Stimulated activated CD4-positive, alpha-beta T cell treated with anti-CD3 and anti-CD28 coated beads, TNF-alpha, amount 100 ng/mL, for 4 hours (primary cell): ENCODE measurements at places on chromosomes 16 and 17.

DNA sequence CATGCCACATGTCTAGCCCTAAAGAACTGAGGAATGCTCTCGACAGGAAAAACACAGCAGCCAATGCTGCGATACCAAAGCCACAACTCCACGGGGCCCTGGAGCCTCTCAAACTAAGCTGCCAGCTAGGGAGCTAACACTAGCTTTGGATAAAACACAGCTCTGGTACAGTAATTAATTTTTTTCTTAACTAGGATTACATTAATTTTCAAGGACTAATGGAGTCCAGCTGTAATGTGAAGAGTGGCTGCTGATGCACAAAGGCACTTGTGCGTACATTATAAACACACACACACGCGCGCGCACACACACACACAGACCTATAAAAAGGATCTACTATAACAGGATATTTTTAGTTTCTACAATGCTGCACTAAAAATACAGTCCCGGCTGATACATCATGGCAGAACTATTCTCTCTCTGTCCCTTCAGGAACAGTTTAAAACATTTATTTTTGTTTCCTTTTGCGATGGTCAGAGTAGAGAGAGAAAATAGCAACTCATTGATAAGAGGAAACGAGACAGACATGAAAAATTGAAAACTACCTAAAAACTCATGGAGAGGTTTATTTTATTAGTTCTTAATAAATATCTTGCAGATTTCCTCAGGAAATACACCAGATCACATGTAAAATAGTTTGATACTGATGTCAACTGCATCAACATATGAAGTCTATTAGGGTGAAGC lies 88.5 kb downstream of the SMG6 start:
- no peak for DNase-seq

- DNase-seq: no peak
Measured at GRCh38 chr16:79370736-79371135, 229.8 kb downstream of the MAF start.

DNA sequence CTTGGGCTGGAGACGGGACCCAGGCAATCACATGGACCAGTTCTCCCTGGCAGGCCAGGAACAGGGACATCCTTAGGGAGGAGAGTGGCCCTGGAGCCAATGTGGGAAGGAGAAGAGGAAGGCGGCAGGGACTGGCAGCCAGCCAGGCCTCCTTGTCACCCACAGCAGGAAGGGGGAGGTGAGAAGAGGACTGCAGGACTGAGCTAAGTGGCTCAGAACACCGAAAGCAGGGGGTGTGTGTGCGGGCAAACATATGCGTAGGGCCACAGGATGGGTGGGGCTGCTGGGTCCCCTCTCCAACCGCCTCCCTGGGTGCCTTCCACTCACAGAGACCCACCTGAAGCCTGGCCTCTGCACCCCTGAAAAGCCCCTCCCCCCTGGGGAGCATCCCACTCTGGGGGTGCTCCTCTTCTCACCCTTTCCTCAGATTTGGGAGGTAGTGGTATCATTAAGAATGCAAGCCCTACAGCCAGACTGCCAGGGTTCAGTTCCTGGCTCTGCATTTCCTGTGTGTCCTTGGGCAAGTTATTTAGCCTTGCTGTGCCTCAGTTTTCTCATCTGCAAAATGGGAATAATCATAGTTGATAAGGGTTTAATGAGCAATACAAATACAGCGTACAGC lies 8.1 kb downstream of the PNMT start:
- no peak for DNase-seq

GRCh38 chr17:1109606-1110540 lies 69.9 kb downstream of the ABR start:
- DNase-seq: no peak

DNA sequence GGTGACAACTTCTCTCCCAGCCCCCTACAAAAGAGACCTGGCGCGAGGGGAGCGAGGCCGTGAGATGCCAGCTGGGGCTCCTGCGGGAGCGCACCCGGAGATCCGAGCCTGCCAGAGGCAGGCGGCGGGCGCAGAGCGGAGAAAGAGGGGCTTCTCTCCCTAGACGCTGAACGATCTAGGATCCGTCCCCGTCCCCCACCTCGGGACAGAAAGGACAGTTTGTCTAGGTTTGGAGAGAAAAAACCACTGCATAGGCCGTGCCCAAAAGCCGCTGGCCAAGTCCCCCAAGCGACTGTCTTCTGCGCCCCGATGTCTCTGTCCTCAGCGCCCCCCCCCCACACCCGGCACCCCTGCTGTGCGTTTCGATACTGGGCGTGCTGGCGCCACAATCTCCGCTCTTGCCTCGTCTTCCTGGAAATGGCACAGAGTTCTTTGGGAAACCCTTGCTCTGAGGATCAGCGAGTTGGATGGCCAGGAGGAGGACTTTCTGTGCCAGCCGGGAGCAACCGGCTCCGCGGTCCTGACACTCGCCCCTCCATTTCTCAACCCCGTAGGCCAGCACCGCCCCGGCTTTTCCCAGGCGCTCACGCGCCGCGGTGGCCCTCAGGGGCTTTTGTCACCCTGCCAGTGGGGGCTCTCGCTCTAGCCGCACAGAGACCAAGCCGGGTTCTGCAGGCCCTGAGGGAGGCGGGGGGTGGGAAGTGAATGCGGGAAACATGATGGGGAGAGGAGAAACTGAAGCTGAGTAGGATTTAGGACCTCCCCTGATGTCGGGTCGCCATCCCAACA lies 1.0 kb downstream of the SSTR2 start:
- DNase-seq: no peak

- DNase-seq: no peak
Measured at GRCh38 chr17:61335105-61335844, 64.4 kb upstream of the TBX2 start.
